ENCODE measurements at places on chromosomes 11 and 22. TPM values are rescaled to one million over a fixed set of nuclear protein-coding genes. Genes with fewer than 3 reads are reported as not detected.

NAALAD2 gene
- 1.1 TPM for total RNA-seq

SLN gene
- not detected for total RNA-seq

GAL gene
- total RNA-seq, result 1.9 TPM

TMEM45B gene
- not detected for total RNA-seq

GRK3 gene
- 3.6 TPM for total RNA-seq

SSTR3 gene
- not detected for total RNA-seq

OVOL1 gene
- 0.12 TPM for total RNA-seq

TYR gene
- total RNA-seq, result not detected

DNA sequence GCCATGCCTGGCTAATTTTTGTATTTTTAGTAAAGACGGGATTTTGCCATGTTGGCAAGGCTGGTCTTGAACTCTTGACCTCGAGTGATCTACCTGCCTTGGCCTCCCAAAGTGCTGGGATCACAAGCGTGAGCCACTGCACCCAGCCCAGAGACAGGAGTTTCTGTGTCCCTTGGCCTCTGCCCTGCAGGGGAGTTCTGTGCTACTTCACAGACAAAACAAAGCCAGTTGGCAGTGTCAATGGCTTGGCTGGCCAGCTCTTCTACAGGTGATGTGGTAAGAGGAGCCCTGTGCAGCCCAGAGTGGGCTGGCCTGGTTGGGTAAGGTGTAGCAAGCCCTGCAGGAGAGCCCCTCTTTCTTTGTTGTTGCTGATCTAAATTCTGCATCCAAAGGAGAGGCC lies 60.5 kb upstream of the SHISAL1 start:
- DNase-seq, result peak; percentile 49

DNA sequence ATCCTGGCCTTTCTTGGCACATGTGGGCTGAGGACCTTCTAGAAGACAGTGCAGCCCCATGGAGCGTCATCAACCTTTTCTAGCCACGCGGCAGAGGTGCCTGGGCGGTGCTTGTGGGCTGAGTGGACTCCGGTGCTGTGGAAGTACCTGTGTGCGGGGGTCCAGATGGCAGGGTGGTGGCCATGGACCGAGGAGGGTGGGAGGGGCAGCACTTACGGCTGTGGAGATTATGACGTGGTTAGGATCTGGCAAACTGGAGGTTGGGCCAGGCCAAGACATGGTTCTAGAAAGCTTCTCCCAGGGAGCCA lies 2.0 kb downstream of the TUB start:
- peak; percentile 65 for DNase-seq

DNA sequence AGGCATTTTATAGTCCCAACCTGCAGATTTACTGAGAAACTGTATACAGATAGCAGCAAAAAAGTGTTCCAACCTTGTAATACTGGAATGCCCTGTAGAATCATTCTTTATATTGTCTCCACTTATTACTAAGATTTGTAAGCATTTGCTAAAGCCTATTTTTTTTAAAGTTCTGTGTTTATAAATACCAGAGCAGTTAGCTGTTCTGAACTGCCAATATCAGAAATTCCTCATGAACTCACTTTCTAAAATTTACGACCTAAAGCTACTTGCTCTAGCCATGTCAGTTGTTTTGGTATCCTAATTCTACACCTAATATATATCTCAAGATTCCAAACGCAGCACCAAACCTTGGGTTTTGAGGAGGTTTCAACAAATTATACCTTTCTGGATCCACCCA lies 103.2 kb downstream of the C11orf65 start:
- no peak for DNase-seq

- no peak for DNase-seq
Measured at GRCh38 chr11:61526956-61527731, 18.6 kb downstream of the LRRC10B start.

GRCh38 chr11:111905411-111905810 lies 6.2 kb downstream of the CRYAB start:
- DNase-seq, result no peak

- DNase-seq, result no peak
Measured at GRCh38 chr22:47095395-47096122, 333.1 kb downstream of the TBC1D22A start.

GRCh38 chr11:121478895-121479697 lies 26.3 kb upstream of the SORL1-AS1 start:
- no peak for DNase-seq

DNA sequence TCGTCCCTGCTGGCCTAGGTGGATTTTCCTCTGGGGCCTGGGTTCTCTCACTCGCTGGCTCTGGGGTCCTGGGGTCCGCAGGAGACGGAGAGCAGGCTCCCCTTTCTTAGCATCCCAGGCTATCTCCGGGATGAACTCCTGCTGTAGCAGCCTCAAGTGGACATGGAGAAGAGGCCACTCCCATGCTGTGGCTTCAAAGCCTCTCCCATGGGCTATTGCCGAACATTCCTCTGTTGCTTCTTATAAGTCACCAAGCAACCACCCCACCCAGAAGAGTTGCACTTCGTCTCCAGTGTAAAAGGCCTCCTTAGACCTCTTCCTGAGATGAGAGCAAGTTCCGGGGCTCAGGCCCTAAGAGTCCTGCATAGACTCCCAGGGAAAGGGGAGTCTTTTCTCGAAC lies 124.0 kb upstream of the RCN1 start:
- no peak for DNase-seq

- DNase-seq, result no peak
Measured at GRCh38 chr11:111523343-111523742, 8.8 kb downstream of the HOATZ start.

DNA sequence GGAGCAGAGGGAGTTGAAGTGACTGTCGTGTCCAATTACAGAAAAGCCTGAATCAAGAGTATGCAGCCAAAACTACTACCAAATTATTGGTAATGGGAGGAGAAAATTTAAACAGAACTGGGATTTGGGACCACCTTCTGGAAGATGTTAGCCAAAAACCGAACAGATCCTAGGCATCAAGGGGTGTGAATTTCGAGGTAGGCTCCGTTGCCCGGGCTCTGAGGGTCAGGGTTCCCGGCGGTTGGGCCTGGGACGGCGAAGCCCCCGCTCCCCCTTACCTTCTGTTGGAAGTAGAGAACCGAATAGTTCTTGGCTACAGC lies 313 bp downstream of the PRCP start:
- DNase-seq, result no peak

DNA sequence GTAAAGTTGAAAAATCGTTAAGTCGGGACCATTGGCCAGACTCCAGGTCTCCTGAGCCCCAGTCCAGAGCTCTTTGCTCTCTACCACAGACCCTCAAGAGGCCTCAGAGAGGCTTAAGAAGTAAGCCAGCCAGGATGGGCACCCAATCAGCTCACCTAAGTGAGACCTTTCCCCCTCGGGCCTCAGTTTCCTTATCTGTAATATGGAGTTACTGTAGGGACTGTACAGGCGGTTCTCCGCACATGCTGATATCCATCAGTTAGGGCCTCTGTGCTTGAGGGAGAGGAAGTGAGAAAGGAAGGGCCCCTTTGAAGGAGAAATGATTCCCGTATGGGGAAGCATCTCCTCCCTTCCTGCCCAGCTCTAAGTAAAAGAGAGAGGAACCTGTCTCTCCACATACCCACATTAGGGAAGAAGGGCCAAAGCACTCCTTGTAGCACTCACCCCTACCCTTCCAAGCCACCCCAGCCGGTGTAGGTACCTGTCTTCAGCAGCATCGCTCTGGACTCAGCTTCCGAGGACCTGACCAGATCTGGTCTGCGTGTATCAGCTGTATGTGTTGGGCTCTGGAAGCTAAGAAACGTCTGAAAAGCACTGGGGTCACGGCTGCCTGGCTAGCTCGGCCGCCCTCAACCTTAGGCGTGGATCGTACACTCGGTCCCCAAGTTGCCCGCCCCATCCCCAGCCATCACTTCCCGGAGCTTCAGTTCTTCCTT lies 653 bp downstream of the NAGA start:
- DNase-seq, result no peak

GRCh38 chr22:30733181-30733631 lies 38.5 kb downstream of the OSBP2 start:
- DNase-seq, result no peak

DNA sequence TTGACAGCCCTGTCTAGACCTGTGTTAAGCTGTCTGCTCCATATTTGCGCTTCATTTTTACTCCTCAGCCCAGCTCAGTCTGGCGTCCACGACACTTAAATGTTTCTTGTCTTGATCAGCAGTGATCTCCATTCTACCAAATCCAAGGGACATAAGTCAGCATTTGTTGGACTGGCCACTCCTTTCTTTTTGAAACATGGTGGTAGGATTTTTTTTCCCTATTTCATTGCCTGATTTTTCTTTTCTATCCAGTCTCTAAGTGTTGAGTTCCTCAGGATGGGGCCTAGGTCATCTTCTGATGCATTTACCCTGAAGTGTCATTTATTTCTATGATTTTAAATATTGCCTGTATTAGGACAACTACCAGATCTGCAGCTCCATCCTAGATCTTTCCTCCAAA lies 873 bp downstream of the NCAPH2 start:
- DNase-seq, result no peak

- no peak for DNase-seq
Measured at GRCh38 chr22:32619614-32620426, 145.2 kb downstream of the FBXO7 start.

DNA sequence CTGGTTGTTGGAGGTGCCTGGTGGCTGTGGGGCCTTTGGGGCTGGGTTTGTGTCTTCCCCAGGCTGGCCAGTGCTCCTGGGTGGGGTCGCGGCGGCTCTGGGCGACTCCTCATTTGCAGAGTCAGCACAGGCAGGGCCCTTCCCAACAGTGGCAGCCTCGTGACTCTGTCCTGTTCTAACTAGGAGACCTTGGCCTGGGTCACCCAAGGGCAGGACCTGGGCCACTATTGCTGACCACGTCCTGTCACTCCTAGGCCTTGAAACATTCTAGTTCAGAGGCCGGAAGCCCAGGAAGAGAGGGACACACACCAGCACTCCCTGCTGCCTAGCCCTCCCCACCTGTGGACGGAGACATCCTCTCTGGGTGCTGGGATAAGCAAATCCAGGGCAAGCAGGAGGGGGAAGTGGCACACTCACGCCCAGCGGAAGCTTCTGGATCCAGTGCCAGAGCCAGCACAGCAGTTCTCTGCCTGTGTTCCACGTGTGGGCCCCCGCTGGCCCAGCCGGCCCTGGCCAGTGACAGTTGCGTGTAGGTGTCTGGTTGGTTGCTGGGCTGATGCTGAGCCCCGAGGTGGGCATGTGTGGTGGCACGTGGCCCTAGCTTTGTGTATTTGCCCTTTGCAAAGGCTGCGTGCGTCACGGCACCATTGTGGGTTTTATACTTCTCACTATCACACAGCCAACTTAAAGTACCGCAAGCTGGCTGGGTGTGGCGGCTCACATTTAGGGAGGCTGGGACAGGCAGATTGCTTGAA lies 4.3 kb upstream of the CHID1 start:
- DNase-seq, result no peak

DNA sequence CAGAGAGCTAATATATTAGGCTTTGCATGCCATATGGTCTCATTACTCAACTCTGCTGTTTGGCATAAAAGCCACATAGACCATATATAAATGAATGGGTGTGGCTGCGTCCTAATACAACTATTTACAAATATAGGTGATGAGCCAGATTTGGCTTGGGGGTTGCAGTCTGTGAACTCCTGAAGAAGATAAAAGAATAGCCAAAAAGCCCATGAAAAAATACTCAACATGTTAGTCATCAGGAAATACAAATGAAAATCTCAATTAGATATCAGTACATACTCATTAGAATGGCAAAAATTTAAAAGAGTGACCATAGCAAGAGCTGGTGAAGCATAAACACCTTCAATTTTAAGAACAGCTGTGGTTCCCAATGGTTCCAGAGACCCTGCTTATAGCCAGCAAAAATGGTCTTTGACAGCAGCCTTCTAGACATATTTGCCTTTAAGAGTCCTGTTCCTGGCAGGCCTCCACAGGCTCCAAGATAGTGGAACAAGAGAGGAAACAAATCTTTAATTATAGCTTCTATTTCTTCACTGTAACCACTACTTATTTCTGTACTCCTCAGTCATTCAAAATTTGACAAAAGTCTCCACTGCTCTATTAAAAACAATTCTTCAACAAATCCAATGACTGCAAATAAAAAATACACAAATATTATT lies 16.1 kb downstream of the C2CD3 start:
- no peak for DNase-seq

DNA sequence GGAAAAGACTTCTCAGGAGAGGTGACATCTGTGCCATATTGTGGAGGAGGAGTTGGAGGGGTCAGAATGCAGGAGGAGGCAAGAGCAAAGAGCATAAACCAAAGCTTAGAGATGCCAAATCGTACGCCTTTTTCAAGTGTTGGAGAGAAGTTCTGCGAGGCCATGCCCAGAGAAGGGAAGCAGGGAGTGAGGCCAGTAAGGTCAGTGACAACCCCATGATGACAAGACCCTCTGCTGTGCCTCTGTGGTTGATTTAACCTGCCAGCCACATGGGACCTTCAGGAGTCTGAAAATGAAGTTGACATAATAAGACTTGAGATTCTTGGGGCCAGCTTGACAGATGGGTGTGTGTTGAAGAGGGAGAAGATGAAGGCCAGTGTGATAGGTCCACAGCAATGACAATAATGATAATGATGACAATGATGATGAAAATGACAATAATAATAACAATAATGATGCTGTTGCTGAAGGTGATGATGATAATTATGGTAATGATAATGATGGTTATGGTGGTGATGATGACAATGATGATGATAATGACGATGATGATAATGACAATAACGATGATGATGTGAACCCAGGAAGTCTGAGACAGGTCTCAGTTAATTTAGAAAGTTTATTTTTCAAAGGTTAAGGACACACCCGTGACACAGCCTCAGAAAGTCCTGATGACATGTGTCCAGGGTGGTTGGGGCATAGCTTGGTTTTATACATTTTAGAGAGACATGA lies 152.6 kb upstream of the B3GAT1 start:
- peak; percentile 17 for DNase-seq

DNA sequence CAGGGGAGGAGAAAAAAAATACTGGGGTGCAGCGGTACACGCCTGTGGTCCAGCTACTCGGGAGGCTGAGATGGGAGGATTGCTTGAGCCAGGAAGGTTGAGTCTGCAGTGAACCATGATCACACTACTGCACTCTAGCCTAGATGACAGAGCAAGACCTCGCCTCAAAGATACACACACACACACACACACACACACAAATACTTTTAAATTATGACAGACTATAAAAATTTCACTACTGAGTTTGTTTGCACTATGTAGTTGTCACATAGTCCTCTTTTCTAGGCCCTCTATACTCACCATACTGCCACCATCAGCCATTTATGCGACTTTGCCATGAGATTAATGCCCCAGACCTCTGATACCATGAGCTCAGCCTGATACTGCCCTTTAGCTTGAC lies 109.6 kb downstream of the MRTFA start:
- no peak for DNase-seq

GRCh38 chr11:22807855-22808570 lies 21.6 kb downstream of the SVIP start:
- no peak for DNase-seq

GRCh38 chr22:42461511-42461910 lies 29.3 kb upstream of the NFAM1 start:
- DNase-seq, result no peak

- DNase-seq, result no peak
Measured at GRCh38 chr11:75204012-75204674, 36.4 kb upstream of the TPBGL start.

- no peak for DNase-seq
Measured at GRCh38 chr11:118771547-118772288, 19.2 kb downstream of the DDX6 start.

GRCh38 chr11:73761403-73761945 lies 600 bp upstream of the RAB6A start:
- no peak for DNase-seq
